ENCODE measurements at places on chromosomes 16 and 17.

DNA sequence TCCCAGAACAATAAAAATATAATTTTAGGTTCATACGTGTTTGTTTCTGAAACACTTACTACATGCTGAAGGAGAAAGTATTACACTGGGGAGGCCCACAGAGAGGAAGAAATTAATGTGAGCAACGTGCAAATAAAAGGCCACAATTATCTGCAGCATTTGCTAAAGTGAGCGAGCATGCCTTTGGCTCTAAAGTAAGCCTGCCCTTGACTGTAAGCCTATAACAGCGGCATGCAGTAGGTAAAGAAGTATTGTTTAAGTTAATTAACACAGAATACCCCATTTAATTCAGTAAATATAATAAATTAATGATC, 13.2 kb upstream of the COTL1 start:
- DNase-seq, result no peak

GRCh38 chr17:7220593-7221277, 997 bp downstream of the ACADVL start:
- no peak for DNase-seq

DNA sequence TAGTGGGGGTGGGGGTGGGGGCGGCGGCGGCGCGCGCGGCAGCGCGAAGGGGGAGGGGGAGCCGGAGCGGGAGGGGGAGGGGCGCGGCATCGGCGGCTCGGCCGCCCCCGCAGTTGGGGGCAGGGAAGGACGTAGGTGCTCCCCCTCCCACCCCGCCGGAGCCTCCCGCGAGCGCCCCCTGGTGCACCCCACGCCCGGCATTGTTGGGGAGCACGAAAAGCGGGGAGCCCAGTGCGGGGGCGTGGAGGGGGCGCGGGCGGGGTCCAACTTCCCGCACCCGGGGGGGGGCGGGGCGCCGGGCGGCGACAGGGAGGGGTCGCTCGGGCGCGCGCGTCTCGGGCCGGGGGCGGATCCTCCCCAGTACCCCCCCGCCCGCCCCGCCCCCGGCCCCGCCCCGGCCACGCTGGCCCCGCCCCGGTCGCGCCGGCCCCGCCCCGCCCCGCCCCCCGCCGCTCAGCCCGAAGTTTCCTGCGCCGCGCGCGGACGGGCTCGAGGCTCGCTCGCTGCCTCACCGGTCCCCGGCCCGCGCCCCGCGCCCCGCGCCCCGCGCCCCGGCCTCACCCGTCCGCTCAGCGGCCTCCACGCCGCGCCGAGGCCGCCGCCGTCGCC, at the start of gene CACNA1H:
CACNA1H (plus strand) TSS at position 456 of the 609 bp plus-strand sequence. CDS start 632 bp downstream, outside the sequence.
- peak; percentile 52 for DNase-seq

DNA sequence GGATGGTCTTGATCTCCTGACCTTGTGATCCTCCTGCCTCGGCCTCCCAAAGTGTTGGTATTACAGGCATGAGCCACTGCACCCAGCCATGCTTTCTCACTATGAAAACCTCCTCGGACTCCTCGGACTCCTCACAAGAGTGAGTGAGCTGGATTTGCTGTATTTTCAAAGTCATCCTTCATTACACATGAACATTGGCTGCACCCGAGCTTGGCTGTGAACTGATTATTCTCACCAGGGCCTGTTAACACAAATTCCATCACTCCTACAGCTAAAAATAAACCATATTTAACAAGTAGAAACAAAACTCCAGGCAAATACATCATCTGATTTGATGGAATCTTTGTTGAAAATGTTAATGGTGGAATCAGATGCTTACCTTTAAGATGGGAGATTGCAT, 50.3 kb downstream of the PITPNC1 start:
- no peak for DNase-seq

DNA sequence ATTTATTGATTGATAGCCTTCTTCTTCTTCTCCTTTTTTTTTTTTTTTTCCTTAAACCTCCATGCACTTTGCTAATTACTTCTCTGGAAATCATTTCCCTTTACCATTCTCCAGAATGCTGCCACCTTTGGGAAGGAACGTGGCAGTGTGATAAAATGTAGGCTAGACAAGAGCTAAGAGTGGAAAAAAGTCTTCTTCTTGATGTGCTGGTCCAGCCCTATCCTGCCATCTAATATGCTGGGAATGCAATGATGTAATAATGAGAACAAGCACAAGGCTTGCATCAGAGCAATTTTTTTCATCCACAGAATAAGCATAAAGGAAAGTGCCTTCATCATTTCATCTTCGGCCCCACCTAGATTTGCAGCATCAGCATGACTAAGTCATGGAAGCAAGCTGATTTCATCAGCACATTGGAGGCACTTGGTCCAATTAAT, 128.7 kb upstream of the ZFHX3 start:
- no peak for DNase-seq

DNA sequence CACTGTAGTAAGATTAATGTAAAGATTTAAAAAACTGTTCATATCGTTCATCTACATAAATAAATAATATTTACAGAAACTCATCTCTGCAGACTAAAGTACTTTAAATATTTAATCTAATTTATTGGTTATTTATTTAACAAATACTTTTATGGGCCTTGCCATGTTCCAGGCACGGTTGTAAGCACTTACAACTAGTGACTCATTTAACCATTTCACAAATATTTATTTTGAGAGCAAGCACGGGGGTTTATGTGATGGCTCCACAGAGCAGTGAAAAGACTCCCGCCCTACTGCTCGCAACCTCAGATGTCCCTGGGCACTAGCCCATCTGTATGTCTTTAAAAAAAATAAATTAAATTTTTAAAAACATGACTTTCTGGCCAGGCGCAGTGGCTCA, 575.9 kb downstream of the WWOX start:
- no peak for DNase-seq

DNA sequence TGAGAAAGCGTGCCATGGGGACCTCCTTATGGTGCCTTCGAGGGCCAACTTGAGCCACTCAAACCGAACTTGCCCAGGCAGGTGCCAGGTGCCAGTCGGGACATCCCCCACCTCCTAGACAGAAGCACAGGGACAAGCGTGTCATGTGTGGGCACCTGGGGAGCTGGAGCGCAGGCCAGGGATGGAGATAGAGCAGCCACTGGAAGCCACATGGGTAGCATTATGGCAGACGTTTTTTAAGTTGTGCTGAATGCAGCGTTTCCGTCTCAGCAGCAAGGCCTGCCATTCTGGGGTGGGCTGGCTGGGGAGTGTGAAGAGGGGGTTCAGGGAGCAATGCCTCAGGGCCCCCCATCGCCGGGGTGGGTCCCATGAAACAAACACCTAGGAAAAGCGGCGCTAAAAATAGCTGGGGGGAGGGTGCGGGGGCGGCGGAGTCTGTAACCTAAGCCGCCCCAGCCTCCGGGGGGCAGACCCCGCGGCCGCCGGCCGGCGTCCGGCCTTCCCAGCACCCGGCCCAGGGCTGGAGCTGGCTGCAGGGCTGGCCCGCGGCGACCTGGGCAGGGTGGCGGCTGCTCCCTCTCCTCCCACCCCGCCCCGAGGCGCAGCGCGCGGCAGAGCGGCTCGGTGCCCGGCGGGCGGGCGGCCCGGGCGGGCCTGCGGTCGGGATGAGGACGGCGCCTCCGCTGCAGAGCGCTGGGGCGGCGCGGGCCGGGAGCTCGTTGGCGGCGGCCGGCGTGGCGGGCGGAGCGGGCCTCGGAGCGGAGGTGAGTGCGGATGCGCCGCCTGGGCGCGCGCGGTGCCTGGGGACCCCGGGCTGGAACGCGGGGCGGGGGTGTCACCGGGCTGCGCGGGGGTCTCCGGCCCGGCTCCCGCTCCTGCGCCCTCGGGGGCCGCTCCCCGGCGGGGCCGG, at the start of gene ZNF469:
ZNF469 (plus strand) TSS at position 469 of the 910 bp plus-strand sequence. CDS start 44,512 bp downstream, outside the sequence.
- DNase-seq, result no peak

Data from T-helper 1 cell (primary cell).